ENCODE measurements at places on chromosomes 6 and 20. TPM values are rescaled to one million over a fixed set of nuclear protein-coding genes. Genes with fewer than 3 reads are reported as not detected.

Gene HAO1
- not detected for total RNA-seq

Gene SAPCD1
- 1.9 TPM for total RNA-seq

Gene KIAA0408
- 3.8 TPM for total RNA-seq

Gene BEND3
- 0.73 TPM for total RNA-seq

Gene VGLL2
- not detected for total RNA-seq

Gene ACTL10
- 3.0 TPM for total RNA-seq

Gene RGS19
- total RNA-seq: 7.4 TPM

Gene COX7A2
- total RNA-seq: 190 TPM

Gene PRDM13
- not detected for total RNA-seq

Gene MYT1
- under 0.01 TPM for total RNA-seq

Gene RTEL1
- total RNA-seq: 12.2 TPM

Gene BHLHE23
- total RNA-seq: not detected

Gene ZBTB2
- total RNA-seq: 8.9 TPM

Gene C20orf141
- total RNA-seq: not detected

Gene LST1
- not detected for total RNA-seq

Gene PNPLA1
- total RNA-seq: not detected
